Dorsolateral prefrontal cortex (tissue), 122 donors: ENCODE measurements at places on chromosomes 16 and 17.

GRCh38 chr16:1477033-1477432, 2.2 kb upstream of the CLCN7 start:
- DNase-seq = no peak

- no peak for DNase-seq
These were observed 39.7 kb downstream of the RPTOR start for GRCh38 chr17:80584176-80584905.

GRCh38 chr16:57669476-57670162, 1.5 kb downstream of the ADGRG3 start:
- DNase-seq = no peak

DNA sequence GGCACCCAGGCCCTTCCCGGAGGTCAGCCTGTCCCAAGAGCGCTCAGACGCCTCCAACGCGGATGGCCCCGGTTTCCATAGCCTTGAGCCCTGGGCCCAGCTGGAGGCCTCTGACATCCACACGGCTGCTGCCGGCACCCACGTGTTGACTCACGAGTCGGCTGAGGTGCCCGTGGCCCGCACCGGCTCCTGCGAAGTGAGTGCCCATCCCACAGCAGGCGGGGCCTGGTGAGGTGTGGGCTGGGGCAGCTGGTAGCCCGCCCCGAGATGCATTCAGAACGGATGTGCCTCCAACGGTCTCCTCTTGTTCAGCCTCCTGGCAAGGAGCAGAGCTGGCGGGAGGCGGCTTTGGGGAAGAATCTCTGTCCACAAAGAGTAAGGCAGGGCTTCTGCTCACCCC, 2.7 kb downstream of the WDR90 start:
- no peak for DNase-seq

GRCh38 chr17:64470625-64471024, 21.7 kb downstream of the MILR1 start:
- DNase-seq = no peak

DNA sequence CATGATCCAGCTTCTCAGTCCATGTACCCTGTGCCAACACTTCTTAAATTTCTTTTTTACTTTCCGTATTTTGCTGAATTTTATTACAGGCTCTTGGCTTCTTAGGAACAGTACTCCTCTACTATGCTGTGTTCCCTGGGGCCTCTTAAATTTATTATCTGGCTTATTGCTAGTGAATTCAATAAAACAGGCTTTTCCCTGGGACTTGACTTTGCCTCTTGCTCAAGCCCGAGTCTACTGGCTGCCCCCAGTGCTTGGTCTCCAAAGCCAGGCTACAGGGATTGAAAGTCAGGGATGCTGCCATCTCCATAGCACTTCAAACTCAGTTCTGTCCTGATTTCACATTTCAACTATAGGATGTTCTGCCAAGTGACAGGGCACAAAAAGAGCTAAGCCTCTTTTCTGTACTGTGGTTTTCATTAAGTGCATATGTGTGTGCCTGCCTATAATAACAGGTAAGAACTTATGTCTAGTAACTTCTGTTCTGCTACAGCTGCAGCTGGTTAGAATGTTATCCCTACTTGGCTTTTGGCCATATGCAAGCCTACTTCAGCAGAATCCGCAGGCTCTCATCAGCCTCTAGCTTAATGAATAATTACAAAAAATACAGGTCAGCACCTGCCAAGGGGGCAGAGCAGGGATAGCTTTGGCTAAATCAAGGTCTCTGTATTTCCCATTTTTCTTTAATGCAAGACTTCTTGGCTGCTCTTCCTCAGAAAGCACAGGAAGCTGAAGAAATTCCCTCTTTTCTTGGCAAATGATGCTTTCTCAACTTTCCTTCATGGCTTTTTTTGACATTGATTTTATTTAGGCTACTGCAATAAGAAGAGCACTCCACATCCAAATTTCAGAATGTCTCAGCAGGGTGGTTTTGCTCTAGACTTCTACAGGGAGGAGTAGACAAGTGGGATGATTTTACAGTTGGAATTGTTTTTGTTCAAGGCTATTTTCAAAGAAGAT, 8.2 kb downstream of the FAM20A start:
- no peak for DNase-seq

GRCh38 chr16:28494121-28494851, at the start of gene APOBR:
Gene APOBR, plus strand, starts transcription at chr16:28494643. Its CDS starts 39 bp downstream, at chr16:28494682.
- DNase-seq = peak; percentile 16

DNA sequence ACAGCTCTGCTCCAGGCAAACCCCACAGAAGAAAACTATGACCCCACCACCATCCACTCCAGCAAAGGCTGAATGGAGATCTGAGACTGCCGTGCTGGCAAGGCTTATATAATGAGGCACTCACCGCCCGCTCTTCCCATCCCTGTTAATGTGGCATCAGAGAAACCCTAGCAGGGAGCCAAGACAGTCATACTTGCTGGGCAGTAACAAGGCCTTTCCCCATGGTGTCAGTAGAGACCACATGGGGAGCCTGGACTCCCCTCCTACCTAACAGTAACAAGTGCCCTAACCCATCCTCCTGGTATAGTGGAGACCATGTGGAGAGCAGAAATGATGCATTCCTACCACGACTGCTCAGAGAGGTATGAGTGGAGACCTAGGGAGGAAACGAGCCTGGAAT, 235.2 kb downstream of the C16orf78 start:
- no peak for DNase-seq

DNA sequence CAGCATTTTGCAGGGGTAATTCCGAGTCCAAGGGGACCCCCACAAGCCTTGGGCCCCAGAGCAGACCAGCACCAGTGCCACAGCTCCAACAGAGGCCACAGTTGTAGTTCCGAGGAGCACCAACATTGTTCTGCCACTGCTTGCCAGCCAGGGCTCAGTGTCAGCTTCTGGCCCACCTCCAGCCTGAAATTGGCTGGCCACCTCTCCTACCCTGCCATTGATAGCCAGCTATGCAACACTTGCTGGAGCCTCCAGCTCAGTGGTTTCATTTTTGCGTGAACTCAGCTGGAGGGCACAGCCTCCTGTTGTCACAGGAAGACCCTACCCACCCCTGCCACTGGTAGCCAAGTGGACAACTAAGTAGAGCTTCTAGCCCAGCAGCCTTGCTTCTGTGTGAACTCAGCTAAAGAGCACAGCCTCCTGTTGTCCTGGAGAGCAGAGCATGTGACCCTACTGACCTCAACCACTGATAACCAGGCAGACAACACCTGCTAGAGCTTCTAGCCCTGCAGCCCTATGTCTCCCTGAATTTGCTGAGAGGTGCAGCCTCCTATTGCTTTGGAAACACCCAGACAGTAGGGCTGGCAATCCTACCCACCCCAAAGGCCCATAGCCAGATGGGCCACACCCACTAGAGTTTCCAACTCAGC, 24.9 kb downstream of the HYDIN start:
- no peak for DNase-seq

DNA sequence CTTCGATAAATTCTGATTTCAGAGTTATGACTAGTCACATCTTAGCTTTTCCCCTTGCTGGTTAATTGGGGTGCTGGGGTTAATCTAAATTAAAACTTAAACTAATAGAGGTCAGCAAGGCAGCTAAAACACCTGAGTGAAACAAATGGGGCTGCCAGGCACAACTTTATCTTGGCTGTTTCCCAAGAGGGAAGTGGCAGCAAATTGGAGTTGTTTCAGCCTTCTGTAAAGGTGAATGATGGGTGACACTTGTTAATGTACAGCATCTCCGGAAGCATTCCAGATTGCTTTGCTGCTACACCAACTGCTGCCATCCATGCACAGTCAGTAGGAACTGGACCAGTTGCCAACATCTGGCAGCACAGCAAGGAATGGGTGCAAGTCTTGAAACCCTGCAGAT, 43.9 kb downstream of the AATF start:
- DNase-seq = no peak

DNA sequence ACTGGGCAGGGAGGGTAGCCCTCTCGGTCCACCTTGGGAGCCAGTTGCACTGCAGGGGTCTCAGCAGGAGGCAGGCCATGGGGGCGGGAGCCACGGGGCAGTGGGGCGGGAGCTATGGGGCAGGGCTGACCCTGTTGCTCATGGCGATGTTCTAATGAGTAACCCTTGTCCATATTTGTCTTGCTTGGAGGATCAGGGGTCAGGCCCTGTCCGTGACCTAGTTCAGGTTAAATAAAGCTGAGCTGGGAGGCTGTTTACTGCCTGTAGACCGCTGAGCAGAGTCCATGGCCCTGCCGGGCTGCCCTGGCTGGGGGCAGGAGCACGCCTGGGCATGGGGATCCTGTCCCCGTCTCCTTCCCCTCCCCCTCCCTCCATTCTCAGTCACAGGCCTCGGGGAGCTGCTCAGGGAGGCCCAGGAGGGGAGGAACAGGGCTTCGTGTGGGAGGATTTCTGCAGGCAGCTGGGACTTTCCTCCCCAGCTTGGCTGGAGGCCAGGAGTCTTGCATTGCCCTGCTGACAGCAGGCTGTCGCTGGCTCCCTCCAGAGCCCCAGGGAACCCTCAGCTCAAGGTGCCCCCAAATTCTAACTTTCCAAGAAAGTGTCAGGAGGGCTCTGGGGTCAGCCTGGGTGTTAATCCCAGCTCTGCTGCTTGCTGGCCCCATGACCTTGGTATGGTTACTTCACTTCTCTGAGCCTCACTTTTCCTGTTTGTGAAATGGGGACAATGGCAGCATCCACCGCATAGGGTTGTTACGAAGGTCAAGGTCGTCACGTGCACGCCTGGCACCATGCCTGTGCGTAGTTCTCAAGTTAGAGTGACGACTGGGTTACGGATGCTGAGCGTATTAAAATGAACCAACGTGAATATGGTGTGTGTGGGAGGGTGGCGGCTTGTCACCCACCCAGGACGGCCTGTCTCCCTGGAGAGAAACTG, 6.1 kb upstream of the SERPINF2 start:
- peak; percentile 53 for DNase-seq

DNA sequence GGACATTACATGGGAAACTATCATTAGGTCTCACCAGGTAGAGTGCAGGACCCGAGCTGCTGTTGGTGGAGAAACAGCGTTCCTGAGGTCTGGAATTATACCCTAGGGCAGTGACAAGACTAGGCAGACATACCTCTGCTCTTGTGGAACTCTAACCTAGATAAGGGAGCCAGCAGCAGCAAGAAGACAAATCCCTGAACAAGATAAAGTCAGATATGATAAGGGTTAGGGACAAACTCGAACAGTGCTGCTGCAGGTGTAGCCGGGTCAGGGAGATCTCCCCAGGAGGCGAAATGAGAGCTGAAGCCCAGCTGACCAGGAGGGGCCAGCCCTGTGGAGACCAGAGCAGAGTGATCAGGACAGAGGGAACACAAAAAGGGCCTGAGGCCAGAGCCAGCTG, 34.7 kb downstream of the ARSG start:
- DNase-seq = no peak

DNA sequence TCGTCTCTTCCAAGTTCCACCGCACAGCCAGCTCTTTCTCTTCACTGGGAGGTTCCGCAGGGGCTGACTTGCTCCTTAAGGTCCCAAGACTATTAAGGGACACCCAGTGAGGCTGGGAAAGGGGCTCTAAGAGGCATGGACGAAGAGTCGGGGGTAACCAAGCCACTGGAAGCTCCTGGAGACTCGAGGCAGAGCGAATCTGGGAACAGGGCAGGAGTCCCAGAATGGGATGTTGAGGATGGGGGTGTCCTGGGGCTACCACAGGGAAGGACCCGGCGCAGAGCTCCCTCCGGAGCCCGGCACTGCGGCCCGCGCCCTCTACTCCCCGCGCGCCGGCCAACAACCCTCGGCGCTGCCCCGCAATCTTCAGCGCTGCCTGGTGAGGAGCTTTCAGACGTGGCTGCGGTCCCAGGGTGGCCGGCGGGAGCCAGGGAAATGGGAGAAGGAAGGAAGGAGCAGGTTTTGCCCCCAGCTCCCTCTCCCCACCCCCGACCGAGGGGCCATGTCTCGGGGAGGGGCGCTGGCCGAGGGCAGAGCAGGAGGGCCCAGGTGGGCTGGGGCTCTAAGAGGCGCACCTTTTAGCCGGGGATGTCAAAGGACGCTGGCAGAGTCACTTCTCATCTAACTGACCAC, 581 bp downstream of the CHST5 start:
- DNase-seq = no peak

DNA sequence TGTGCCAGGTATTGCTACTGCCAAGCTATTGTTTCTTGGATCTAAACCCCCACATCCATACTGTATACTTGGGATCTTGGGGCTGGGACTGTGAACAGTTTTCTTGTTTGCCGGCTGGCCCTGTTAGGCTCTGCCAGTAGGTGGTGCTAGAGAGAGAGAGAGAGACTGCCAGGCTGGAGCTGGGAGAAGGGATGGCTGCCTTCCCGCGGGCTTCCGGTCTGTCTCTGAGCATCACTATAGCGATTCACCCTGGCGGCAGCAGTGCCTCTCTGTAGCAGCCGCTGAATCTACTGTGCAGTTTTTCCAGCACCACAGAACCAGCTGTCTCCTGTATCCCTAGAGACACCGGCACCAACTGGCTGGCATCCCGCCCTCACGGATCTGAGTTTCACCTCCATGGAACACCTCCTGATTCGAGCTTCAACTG, 201.2 kb downstream of the UTP18 start:
- peak; percentile 53 for DNase-seq

DNA sequence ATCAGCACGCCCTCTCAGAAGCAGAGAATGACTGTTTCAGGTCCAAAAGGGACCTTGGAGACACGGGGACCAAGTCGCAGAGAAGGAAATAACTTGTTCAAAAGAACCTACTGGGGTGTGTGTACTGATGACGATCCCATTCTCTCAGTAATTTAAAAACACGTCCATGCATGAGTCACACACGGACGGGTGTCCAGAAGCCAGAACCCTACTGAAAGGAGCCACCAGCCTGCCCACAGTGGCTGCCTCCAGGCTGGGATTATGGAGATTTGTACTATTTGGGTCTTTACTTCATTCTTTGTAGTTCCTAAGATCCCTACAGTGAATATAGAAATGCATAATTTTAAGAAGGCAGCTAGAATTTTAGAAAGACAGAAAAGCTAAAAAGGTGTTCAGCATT, 27.8 kb downstream of the TMEM204 start:
- DNase-seq = no peak

DNA sequence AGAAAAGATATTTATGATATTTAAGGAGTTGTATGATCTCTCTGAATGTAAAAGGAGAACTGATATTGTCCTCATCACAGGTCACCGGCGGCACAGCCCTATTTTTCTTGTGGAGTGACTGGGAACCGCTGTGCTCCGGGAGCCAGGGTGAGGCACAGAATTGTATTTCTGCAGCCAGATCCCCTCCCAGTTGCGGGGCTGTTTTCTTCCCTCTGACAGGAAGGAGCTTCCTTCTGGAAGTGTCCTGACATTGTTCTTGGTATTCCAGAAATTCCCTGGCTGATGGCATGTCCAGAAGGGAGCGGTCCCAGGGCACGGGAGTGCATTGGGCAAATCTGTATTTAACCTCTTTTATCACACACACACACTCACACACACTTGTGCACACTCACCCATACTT, 268.6 kb upstream of the FOXF1 start:
- DNase-seq = no peak

DNA sequence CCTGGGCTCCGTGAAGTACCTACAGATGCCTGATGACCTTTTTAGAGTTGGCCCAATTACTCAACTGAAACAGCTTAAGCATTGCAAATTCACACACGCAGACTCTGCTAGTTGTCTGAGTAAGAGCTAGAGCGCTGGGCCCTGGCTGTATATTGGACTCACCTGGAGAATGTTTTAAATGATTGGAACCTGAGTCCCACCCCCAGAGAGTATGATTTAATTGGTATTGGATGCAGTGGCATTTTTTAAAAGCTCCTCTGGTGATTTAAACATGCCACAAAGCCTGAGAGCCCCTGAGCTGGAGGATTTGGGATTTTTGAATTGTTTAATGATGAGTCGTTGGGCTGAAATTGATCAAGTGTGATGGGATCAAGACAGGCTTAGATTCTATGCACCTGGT, 143.9 kb upstream of the SDK2 start:
- no peak for DNase-seq
